ENCODE measurements at places on chromosomes 1 and 21.
A peak's percentile ranks its signal among the peaks of the same experiment; 100 is the strongest.

- DNase-seq = no peak
Observed at GRCh38 chr1:218479436-218480115, 134.4 kb downstream of the TGFB2 start.

GRCh38 chr21:41232013-41232412 lies 64.1 kb downstream of the BACE2 start:
- DNase-seq = no peak

- no peak for DNase-seq
Observed at GRCh38 chr1:177490036-177490639, 319.4 kb downstream of the BRINP2 start.

- DNase-seq = no peak
Observed at GRCh38 chr1:193538003-193538354, 351.6 kb upstream of the B3GALT2 start.

- no peak for DNase-seq
Observed at GRCh38 chr1:198858033-198858432, 219.2 kb downstream of the PTPRC start.

DNA sequence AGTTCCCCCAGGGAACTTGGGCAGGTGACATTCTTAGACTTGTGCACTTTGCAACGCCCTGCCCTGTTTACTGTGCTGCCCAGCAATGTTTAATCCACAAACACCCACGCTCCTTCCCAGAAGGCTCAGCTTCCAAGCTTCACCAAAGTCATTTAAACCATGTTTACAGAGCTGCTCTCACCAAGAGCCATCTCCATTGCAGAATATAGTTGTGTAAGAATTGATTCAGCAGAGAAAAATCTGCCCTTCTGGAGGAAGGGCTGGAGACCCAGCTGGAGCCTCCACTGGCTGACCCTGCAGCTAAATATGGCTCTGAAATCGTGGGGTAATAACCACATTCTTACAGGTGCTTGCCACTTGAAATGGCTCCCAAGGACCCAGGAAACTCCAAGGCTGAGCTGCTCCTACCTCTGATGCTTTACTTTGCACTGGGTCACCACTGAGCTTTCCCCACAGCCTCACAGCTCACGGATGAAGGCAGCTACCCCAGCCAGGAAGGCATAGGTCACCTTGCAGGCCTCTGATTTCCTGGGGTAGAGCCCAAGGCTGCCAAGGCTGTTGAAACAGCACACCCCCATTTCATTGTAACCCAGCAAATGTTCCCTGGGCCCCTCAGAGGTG lies 8.7 kb downstream of the CAPN2 start:
- no peak for DNase-seq

- no peak for DNase-seq
Observed at GRCh38 chr1:65425006-65425405, 4.5 kb downstream of the LEPR start.

DNA sequence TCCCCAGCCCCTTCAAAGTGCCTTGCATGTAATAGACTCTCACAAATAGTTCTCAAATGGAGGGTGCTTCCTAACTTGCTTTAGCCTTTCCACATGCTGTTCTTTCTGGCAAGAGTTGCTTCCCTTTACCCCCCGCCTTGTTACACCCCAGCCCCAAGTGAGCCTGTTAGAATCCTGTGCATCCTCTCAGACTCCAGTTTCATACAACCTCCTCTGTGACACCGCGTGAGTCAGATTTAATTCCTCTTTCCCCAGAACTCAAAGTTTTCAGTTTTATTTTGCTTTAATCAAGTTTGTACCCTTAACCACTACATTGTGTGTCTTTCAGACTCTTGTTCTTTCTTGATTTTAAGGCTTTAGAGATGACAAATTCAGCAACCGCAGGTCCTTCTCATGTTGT lies 234.5 kb upstream of the HOOK1 start:
- DNase-seq = no peak

DNA sequence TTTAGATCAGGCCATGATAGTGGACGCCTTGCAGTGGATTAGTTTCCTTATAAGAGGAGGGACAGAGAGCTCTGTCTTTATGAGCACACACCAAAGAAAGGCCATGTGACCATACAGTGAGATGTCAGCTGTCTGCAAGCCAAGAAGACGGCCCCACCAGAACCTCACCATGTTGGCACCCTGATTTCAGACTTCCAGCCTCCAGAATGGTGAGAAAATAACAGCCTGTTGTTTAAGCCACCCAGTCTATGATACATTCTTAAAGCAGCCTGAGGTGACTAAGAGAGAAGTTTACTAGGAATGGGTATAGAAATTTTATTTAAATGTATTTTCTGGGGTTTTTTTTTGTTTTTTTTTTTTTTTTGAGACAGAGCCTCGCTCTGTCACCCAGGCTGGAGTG lies 29.5 kb downstream of the L1TD1 start:
- no peak for DNase-seq

DNA sequence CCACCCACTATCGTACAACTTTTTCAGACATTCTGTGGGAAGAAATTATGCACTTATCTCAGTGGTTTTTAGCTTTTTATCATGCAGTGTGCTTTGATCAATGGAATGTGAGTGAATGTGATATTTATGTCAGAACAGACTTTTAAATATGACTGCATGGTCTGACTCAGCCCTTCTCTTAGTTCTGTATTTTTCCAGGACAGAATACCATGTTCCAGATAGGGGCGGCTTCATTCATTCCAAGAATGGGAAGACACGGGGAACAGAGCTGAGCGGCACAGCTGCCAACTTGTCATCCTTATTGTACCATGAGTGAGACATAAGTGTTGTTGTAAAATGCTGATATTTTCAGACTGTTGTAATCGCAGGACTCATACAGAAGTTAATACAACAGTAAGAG lies 214.6 kb upstream of the NCAM2 start:
- no peak for DNase-seq

GRCh38 chr21:44453120-44453519 lies 2.2 kb upstream of the LRRC3 start:
- DNase-seq = no peak

- DNase-seq = no peak
Observed at GRCh38 chr21:22965455-22966135, 1967.4 kb downstream of the NCAM2 start.

DNA sequence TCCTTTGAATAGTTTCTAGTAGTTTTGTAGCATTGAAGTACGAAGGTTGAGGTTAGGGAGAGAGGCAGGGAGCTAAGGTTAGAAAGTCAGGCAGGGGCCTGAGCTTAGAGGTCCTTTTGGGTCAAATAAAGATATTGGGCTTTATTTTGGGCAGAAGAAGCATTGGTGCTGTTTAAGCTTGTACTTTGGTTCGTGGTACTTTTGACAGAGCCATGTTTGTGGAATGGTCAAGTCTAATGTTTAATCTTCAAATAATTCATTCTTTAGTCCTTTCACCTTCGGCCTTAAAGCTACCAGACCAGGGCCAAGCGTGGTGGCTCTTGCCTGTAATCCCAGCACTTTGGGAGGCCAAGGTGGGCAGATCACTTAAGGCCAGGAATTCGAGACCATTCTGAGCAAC lies 12.5 kb downstream of the FGGY start:
- DNase-seq = no peak

GRCh38 chr21:25560271-25560685 lies 47.0 kb downstream of the MRPL39 start:
- no peak for DNase-seq

DNA sequence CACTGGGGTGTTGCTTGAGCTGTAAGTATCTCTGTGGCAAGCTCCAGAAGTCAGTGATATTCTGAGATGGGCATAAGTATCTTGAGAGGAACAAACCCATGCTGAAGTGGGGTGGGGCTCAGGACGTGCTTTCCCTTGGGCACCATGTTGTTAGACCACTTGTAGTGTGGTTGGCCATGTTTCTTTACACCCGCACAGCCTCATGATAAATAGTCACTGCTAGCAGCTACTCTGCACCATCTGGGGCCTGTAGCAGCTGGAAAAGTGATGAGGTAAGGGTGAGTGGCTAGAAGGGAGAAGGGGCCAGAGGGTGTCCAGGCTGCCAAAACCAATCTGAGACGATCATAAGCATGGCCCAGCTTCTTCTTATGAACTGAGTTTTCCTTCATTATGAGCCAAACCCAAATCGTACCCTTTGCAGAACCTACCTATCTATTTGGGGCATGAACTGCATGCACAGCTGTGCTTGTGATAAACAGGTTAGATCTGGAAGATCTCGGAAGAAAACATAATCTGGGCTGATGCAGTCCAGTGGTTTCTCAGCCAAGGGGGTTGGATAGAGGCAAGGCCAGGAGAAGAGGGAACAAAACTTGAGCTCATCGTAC lies 91.9 kb upstream of the IRF2BP2 start:
- no peak for DNase-seq

- DNase-seq = peak; percentile 15
Observed at GRCh38 chr1:164602480-164603093, 43.6 kb downstream of the PBX1 start.

GRCh38 chr1:97883823-97884222 lies 37.0 kb downstream of the DPYD start:
- DNase-seq = no peak
